ENCODE measurements at places on chromosomes 1 and 21.
A peak's percentile ranks its signal among the peaks of the same experiment; 100 is the strongest.

DNA sequence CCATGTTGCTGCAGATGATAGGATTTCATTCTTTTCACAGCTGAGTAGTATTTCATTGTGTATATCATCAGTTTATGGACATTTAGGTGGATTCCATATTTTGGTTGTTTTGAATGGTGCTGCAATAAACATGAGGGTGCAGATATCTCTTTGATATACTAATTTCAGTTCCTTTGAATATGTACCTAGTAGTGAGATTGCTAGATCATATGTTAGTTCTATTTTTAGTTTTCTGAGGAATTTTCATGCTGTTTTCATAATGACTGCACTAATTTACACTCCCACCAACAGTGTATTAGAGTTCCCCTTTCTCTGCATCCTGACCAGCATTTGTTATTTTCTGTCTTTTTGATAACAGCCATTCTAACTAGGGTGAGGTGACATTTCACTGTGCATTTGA, 82.1 kb downstream of the BRINP2 start:
- DNase-seq = no peak

- no peak for DNase-seq
Measured at GRCh38 chr1:225462714-225463574, 35.1 kb upstream of the LBR start.

DNA sequence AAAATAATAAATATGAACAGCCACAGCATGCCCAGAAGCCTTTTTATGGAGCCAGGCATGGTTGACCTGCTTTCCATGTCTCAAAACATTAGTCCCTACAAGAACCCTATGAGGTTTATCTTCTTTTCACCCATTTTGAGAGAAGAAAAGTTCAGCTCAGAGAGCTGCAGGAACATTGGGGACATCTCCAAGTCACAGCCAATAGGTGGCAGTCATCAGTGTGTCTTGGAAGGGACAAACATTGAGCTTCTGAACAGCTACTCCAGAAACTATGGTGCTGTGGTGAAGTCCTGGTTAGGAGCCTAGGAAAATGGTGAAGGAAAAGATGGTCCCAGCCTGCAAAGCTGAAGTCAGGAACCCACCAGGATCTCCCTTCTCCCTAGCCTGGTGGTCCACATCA, 73.6 kb downstream of the JMJD4 start:
- no peak for DNase-seq

GRCh38 chr1:94858276-94858675, 38.1 kb downstream of the SLC44A3 start:
- DNase-seq = no peak

DNA sequence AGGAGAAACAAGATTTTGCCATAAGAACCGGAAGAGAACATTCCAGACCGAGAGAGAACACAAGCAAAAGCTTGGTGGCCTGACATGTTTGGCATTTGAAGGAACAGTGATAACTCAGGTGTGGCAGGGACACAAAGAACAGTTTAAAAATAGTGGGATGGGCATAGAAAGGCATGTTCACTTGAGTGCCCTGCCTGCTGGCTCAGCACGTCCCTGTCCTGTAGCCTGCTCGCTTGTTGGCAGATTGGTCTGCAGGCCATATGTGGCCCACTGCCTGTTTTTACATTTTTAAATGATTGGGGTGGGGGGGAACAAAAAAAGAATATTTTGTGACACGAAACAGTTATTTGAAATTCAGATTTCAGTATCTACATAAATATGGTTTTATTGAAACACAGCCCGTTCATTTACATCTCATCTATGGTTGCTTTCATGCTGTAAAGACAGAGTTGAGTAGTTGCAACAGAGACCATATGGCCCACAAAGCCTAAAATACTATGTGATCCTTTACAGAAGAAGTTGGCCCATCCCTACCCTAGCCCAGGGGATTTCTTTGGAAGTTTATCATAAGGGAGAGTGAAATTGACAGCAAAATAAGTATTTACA, 100.7 kb downstream of the RGL1 start:
- DNase-seq = no peak

GRCh38 chr1:31748365-31748764, 15.8 kb downstream of the ADGRB2 start:
- DNase-seq = no peak

GRCh38 chr1:6471086-6471969, 5.4 kb upstream of the TNFRSF25 start:
- no peak for DNase-seq

GRCh38 chr1:175133673-175134435, 58.7 kb downstream of the KIAA0040 start:
- DNase-seq = peak; percentile 22

DNA sequence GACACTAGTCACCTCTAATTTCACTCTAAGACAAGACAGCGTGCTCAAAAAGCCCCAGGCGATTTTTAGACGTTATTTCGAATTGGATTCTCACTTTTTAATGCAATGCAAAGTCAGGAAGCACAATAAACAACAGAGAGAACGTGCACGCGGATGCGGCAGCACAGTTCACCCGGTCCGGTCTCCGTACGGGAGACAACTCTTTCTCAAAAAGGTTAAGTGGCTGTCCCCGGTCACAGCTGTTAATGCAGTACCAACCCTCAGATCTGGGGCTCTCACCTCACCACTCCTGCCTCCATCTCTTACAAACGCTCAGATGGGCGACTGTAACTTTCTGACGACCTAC, 1.2 kb downstream of the HP1BP3 start:
- no peak for DNase-seq

GRCh38 chr1:111417755-111418154, 9.8 kb downstream of the OVGP1 start:
- DNase-seq = no peak

- peak; percentile 79 for DNase-seq
Measured at GRCh38 chr1:35192056-35192852, 691 bp downstream of the SFPQ start.

- DNase-seq = no peak
Measured at GRCh38 chr1:175220853-175221556, 28.4 kb upstream of the KIAA0040 start.

DNA sequence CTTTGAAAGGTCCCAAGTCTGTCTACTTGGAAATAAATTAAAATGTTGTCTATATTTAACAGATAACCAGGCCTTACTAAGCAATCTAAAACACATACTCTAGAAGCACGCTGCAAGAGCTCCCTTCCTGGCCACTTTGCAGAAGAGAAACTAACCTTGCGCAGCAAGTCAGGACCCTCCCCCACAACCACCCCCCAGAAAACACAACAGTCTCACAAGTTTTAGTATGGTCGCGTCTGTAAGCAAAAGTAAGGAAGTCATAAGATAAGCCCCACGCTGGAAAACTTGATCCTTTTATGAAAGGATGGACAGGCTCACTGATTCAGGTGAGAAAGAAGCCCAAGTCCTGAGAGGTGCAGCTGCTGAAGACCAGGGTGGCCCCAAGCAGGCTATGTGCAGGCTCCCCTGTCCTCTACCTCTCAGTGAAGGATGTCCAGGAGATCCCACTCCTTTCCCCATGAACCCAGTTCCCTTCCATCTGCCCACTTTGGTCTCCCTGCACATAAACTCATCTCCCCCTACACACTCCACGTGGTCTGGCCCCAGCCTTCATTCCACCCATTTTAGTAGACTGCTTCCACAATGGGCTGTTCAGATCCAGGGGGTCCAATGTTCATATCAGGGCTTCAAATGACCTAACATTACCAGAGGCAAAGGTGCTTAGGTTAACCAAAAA, 23.8 kb downstream of the HIVEP3 start:
- DNase-seq = no peak

- DNase-seq = no peak
Measured at GRCh38 chr21:43782431-43783097, 6.5 kb upstream of the CSTB start.

GRCh38 chr1:108009603-108010195, 44.7 kb upstream of the VAV3 start:
- peak; percentile 71 for DNase-seq

DNA sequence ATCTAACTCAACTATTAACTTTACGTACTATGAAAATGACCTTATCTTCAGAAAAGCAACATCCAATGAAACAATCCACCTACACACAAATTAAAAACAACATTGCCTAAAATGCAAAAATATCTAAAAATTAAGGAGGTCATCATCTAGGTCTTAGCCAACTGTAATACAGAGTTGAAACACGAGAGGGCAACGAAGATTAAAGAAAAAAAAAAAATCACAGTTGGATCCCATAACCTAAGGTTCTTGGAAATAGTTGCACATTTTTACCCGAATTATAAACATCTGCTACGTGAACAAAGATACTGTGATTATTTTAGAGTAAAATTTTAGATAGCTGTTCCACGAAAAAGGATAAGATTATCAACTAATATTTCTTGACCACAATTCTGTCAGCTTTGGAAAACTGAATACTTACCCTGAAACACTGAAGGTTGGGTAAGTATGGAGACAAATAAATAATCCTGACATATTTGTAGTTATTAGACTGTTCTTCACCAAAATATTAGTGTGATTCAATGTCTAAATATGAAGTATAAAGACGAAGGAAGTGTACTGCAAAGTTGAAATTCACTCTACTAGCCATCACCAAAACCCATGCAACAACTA, 88.0 kb upstream of the AK4 start:
- peak; percentile 46 for DNase-seq

GRCh38 chr1:36934061-36934460, 100.3 kb downstream of the GRIK3 start:
- DNase-seq = no peak

DNA sequence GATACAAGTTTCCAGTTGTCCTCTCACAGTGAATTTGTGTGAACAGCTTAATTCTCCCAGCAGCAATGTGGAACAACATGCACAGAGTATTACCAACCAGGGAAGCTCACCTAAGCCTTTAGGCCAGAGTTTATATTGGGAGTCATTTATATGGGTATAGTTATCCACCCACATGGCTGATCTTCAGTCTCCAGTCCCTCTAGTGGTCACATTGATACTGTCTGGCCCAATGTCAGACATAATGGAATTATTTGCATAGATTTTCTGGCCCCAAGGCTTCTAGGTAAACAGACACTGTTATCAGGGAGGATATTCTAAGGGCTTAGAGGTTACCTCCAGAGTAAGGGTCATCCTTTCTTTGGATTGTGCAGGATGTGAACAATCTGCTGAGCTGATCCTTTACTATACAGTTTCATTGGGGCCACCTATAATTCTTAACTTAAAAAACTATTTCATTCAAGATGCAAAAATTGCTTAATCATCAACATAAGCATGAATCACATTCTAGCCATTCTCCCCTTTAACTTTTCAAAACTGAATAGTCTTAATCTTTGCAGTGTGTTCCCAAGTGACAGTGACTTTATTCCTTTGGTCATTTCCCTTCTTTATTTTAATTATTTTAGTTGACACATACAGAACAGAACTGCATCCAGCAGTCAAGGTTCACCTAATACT, 210.9 kb downstream of the LTN1 start:
- no peak for DNase-seq

DNA sequence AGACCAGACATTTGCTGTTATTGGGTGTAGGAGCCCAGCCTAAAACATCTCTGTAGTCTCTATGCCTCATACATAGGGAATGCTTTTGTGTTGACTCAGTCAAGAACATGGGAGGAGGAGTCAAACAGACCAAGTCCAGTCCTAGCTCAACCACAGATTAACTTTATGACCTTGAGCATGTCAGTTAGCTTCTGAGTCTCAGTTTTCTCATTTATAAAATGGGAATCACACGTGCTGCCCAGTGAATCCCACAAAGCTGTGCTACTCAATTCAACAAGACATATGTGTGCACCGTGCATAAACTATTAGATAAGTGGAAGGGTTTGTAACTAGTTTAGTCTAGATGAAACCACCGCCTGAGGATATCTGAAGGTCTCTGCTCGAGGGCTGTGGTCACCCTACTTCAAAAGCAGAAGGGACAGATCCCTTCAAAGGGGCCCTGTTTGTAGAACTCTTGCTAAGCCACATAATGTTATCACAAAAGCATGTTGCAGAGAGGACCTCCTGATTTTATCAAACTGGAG, 109.5 kb upstream of the NFIA start:
- peak; percentile 83 for DNase-seq

GRCh38 chr1:91830242-91831131, 55.5 kb downstream of the TGFBR3 start:
- DNase-seq = peak; percentile 58

- DNase-seq = peak; percentile 37
Measured at GRCh38 chr1:90834886-90835660, 118.0 kb upstream of the BARHL2 start.

DNA sequence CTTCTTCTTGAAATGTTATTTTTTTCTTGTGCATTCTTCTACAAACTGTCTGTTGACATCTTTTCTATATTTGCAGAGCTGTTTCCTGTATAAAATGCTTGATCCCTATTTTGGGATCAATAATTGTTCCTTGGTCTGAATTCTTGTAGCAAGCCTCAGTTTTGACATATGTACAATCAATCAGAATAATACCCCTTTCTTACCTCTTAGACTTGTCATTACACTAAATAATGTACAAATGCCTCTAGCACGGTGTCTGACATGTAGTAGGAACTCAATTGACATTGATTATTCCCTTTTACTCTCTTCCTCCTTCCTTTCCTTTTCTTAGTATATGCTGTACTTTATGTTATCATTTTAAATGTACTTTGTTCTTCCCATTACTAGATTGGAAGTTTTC, 25.2 kb downstream of the RWDD3 start:
- DNase-seq = no peak

GRCh38 chr1:81650776-81651175, 150.0 kb upstream of the ADGRL2 start:
- no peak for DNase-seq

DNA sequence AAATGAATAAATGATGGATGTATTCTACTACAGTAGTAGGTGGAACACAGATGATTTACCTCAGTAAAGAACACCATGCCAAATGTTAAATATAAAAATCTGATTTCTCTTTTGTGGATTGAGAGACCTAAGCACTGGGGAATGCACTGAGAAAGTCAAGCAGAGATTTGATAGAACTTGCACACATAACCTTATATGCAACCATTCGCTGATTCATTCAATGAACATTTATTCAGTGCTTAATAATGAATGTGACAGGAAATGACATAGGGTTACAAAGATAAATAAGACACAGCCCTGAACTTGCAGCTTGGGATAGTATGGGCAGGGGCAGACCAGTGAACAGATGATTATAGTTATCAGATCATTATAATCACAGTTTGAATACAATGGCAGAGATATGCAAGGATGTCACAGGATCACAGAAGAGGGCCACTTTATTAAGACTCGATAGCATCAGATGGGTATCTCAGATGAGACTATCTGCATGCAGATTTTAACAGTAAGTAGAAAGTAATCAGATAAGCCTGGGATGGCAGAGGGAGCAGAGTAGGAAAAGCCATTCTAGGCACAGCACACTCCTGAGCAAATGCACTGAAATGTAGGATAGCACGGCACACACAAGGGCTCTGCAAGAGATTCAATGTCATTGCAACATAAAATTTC, 169.4 kb downstream of the ASTN1 start:
- peak; percentile 41 for DNase-seq

GRCh38 chr1:38029685-38030511, 16.7 kb downstream of the POU3F1 start:
- peak; percentile 78 for DNase-seq

DNA sequence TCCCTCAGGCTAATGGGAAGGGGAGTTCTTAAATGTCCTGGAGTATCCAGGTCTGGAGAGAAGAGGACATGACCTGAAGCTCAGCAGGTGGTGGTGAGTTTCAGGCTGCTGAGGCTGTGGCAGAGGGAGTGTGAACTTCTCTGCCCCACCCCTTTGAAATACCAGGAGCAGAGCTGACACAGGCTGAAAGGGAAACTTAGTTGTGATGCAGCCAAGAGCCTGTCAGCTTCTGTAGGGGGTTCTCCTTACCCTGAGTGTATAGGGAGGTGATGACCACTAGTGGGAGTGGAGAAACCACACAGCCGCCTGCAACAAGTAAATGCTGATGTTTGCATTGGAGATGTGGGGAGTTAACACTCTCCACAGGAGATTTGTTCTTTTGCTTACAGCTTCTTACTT, 152.3 kb downstream of the FCRL5 start:
- no peak for DNase-seq

- no peak for DNase-seq
Measured at GRCh38 chr1:169802888-169803287, 8.2 kb upstream of the METTL18 start.

Measured in fibroblast of skin of right quadriceps (primary cell).